ENCODE measurements at places on chromosomes 4 and X.

DNA sequence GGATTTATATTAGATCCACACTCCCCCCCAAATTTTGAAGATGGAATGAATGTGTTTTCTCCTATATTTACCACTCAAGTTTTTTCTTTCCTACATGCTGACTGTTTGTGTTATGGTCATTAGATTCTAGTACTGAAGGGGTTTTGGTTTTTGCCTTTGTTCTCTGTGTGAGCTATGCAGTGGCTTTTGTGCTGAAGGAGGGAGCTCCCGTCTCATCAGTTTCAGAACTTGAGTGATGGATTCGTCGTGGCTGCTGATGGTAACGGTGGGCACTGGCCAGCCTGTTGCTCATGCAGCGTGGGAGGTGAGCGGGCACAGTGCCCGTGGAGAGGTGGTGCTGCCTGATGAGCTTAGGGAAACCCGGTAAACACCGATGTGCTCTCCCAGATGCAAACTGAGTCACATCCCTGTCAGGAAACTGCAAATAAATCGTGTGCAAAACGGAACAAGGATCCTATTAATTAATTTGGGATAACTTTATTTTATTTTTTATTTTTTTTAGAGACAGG is 101.5 kb downstream of the SORBS2 start:
- no peak for DNase-seq

DNA sequence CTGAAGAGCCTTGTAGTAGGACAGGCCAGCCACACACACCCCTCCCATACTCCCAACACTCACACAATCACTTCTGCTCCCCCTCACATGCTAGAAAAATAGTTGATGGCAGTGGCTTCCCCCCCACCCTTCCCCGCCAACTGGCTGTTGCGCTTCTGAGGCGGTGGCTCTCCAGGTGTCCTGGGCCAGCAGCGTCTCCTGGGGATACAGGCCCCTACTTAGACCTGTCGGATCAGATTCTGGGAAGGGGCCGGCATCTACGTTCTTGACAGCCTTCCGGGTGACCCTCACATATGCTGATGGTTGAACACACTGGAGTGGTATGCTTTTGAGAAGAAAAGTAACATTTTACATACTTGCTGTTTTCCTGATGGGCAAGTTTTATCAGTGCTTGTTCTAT is 39.9 kb downstream of the TNIP2 start:
- no peak for DNase-seq

DNA sequence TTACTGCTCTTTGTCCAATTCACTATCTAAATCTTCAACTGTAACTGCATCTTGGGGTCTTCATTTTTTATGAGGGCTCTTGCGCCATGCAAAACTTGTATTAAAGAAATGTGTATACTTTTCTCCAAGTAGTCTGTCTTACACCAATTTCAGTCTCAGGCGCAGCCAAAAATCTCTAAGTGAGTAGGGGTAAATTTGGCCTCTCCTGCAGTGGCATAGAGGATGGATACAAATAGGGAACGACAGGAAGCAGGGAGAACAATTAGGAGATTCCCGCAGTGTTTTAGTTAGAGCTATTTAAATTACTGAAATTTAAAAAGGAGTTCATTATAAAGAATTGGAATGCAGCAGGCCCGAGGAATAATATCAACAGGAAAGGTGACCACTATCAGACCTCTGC is 30.2 kb downstream of the DMP1 start:
- no peak for DNase-seq

- no peak for DNase-seq
Observed at GRCh38 chrX:45876206-45876605, 669.0 kb downstream of the ZNF674 start.

- no peak for DNase-seq
Observed at GRCh38 chrX:44651358-44651757, 108.7 kb upstream of the FUNDC1 start.

GRCh38 chr4:3685081-3685645 is 81.0 kb upstream of the ADRA2C start:
- no peak for DNase-seq

DNA sequence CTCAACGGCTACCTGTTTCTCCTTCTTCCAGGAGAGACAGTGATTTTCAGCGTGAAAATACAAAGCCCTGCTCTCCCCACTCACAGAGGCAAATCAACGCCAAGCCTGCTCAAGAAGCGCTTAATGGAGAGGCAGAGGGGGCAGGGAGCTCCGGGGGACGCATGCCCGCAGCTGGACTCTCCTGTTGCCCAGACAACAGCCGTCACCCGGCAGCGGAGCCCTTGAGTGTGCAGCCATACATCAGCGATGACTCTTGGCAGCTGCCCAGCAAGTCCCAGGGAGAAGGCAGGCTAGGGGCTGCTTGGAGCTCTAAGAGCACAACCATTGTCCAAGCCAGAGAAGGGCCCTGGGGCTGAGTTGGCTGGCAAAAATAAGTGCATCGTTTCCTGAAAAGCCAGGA is 71.0 kb upstream of the AFAP1 start:
- DNase-seq: peak; percentile 88

GRCh38 chr4:2797545-2798305 is 4.8 kb downstream of the SH3BP2 start:
- peak; percentile 23 for DNase-seq

DNA sequence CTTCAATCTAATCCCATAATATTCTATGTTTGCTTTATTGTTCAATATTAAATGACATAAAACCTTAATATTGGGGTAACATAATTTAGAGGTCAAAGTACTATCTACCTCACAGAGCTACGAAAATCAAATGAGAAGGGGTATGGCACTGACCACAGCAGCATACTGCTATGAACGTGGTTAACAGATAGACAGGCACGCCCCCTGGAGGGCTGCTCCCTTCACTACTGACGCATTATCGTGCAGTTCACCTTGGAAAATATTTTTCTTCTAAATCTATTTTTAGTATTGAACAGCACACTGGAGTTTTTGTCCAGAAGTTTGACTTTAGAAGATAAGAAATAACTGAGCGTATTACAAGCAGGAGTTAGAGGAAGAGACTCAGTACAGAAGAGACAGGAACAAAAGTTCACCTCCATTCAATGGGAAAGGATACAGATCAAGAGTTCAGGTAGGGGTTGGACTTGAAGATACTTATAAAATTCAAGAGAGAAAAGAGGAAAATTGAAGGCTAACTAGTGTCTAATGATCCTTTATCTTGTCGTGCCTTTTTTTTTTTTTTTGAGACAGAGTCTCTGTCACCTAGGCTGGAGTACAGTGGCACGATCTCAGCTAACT is 22.7 kb downstream of the MAP9 start:
- peak; percentile 56 for DNase-seq
